CD8-positive, alpha-beta T cell (primary cell): ENCODE measurements at places on chromosomes 11 and 22.

GRCh38 chr11:1761110-1761856 lies 2.4 kb downstream of the CTSD start:
- no peak for DNase-seq

DNA sequence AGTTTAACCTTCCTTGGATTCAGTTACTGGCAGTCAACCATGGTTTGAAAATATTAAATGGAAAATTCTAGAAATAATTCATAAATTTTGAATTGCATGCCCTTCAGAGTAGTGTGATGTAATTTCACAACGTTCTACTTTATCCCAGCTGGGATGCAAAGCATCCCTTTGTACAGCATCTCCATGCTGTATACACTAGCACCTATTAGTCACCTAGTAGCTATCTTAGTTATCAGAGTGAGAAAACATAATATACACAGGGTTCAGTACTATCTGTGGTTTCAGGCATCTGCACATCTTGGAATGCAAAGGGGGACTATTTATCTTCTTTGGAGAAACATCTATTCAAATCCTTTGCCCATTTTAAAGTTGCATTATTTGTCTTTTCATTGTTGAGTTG lies 30.8 kb downstream of the CBL start:
- DNase-seq, result no peak

DNA sequence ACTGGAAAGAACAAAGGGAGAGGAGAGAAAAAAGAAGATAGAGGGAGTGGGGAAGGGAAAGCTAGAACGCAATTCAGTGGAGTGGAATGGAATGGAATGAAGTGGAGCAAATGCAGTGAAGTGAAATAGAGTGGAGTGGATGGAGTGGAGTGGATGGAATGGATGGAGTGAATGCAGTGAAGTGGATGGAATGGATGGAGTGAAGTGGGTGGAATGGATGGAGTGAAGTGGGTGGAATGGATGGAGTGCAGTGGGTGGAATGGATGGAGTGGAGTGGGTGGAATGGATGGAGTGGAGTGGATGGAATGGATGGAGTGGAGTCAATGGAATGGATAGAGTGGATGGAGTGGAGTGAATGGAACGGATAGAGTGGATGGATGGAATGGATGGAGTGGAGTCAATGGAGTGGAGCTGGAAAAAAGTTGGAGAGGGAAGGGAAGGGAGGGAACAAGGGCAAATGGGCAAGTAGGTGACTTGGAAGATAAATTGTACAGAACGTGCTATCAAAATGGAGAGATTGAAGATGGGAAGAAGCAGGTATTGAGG lies 13.9 kb downstream of the IFITM10 start:
- DNase-seq, result no peak

DNA sequence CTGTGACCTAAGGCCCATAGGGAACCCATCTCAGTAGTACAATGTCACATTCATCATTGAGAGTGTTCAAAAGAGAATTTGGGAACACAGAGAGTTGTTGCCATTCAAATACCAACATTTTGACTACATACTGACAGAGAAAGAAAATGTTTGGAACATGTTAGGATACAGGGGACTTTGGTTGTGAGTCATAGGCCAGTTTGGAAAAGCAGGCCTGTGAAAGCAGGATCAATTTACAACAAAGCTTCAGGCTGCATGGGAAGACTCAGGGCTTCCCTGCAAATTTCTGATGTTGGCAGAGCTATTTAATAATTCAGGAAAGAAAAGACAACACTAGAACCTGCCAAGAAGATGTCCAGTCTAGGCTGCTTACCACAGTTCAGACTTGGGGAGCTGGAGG lies 374 bp downstream of the NLRP10 start:
- no peak for DNase-seq
